H1 (cell line): ENCODE measurements at places on chromosomes 5 and 9.

- DNase-seq, result no peak
Measured at GRCh38 chr5:33319151-33319550, 121.6 kb upstream of the TARS1 start.

- no peak for DNase-seq
Measured at GRCh38 chr9:77954013-77954665, 77.5 kb downstream of the GNAQ start.

DNA sequence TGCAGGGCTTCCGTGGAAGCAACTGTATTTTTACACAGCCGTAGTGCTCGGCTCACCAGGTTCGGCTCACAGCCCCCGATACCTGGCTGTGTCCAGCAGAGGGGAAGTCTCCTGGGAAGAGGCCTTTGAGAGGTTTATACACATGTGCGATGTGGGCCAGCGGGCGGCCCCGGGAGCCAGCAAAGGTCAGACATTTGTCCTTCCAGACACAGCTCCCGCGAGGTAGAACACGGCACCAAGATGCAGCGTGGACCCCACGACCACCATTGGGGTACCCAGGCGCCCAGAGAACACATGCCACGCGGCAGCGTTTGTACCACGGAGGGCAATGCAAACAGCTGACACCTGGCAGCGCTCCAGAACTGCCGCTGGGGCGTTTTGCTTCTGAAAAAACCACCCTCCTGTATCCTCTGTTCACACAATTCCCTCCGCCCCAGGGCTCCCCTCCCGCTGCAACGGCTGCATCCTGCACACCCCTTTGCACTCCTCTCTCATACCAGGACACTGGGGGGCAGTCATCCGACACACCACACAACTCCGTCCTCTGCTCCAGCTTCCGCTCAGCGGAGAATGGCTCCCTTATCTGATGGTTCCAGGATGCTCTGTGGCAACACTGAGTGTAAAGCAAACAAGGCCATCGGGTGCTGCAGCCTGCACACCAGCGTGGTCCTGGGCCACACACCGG lies 235.3 kb downstream of the SYK start:
- peak; percentile 80 for DNase-seq

- no peak for DNase-seq
Measured at GRCh38 chr9:138096519-138096845, 218.9 kb downstream of the CACNA1B start.

DNA sequence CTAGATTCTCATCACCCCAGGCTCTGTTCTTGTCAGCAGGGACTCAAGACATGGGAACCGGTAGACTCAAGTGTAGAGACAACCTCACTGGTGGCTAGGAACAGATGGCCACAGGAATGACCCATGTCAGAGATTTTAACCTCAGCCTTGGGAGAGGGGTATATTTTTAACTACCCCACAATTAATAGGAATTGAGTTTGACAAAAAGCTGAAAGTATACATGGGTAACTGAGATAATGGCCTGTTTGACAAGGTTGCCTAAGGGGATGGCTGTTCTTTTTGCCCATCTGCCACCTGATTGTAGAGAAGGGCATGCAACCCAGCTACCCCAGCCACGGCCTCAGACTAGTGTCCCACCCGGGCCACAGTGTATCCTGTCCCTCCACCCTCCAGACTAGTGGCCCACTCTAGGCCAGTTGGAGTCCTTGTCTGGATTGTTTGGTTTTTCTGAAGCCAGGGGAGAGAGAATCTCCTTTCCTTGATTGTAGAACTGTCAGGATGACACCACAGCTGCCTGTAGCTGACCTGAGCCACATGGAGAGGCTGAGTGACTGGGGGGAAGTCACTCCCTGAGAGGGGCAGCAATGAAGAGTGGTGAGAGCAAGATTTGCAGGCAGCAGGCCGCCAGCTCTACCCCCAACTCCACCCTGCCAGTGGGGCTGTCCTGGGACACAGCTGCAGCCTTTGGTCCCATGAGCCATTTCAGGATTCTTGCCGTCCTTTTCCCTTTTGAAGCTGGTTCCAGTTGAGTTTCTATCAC lies 14.6 kb upstream of the ANGPTL2 start:
- DNase-seq, result no peak

GRCh38 chr9:78218890-78219289 lies 17.0 kb upstream of the CEP78 start:
- DNase-seq, result no peak

GRCh38 chr5:20367178-20367577 lies 379.2 kb upstream of the CDH18 start:
- DNase-seq, result no peak

DNA sequence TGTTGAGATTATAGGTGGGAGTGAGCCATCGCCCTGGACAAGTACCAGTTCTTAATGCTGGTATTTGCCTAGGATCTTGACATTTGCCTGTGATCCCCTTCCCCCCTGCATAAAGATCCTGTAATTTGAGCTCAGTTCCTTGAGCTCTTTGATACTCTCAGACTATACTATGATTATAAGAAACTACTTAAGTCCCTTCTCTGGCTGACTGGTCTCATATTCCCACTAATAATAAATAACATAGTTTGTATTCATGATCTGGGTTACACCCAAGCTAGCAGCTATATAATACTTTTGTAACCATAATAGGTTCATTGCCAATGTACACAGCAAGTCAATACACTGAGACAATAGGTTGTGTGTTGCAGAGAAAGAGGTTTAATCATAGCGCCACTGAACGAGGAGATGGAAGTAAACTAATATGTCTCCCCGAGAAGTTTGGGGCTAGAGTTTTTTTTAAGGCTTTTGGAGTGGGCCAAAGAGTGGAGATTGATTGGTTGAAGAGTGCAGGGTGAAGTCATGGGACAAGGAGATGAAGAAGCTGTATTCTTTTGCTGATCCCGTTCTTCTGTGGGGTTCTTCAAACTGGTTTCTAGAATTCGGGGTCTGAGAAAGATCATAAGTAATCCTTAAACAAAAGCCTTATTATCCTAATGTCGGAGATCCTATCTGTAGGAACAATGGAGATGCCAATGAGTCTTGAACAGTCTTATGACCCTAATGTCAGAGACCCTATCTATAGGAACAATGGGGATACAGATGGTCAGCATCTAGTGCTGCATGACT lies 20.7 kb upstream of the SHOC1 start:
- no peak for DNase-seq

DNA sequence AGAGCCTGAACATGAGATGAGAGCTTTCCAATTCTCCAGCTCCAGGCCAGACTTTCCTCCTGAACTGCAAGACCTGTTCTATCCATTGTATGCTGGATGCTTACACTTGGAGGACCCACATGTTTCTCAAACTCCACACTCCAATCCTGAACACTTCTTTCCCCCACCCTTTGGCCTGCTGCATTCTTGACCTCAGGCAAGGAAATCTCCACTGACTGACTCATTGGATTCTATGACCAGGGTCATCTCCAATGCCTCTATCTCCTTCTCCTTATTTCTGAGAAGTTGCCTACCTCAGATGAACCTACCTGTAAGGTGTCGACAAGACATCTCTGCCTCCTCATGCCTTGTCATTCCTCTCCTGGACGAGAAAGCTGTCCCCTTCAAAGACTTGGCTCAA lies 153.6 kb downstream of the CRB2 start:
- DNase-seq, result no peak

DNA sequence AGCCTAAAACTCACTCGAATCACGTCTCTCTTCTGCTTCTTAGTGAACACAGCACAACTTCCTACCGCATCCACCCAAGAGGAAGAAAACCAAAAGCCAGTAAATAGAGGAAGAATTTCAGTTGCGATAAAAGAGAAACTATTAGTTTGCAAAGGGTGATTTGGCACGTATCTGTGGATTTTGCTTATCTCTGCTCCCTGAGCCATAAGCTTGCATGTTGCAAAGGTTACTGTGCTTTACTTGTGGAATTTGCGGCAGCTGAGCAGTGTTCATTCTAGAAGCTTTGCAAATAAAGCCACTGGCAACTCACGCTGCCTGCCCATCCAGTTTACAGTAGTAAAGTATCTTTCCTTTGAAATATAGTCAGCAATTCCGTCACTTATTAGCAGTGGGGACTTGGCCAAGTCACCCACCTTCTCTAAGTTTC lies 149.0 kb upstream of the PCA3 start:
- no peak for DNase-seq

- no peak for DNase-seq
Measured at GRCh38 chr5:124463851-124464250, 282.6 kb downstream of the ZNF608 start.

GRCh38 chr9:133518200-133518599 lies 6.6 kb downstream of the MYMK start:
- no peak for DNase-seq

GRCh38 chr5:122947372-122947771 lies 89.2 kb downstream of the PPIC start:
- DNase-seq, result no peak

GRCh38 chr5:34534523-34535103 lies 121.5 kb upstream of the RAI14 start:
- DNase-seq, result no peak

DNA sequence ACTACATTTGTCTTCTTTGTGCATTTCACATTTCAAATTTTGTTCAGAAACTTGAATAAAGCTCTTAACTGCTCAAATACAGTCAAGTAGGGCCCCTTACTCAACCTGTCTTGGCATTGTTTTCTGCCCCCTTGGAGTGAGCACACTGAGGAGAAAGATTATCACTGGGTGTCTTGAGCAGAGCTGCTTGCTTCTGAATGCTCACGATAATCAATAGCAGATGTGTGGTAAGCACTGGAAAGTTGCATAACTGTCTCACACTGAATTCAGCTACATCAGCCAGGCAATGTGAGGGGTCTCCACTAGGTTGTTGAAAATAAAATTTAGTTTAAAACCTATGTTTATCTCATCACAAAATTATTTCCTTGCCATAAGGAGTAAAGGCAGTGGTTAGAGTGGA lies 7.8 kb upstream of the TNFAIP8 start:
- DNase-seq, result no peak

DNA sequence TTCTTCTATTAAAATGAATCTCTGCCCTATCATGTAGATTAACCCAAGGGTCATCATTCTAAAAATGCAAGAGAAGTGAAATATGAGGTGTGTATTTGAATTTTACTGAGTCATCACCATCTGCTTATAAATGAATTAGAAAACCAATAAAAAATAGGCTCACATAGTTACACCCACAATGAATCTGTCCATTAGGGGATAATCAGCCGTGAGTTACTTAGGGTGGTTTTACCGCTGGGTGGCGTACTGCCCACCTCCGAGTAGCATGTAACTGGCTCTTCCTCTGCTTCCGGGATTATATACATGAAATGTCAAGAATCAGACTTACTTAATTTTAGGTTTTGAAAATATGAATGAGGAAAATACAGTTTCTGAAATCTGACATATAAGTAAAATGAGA lies 332.9 kb upstream of the CCNG1 start:
- peak; percentile 67 for DNase-seq

DNA sequence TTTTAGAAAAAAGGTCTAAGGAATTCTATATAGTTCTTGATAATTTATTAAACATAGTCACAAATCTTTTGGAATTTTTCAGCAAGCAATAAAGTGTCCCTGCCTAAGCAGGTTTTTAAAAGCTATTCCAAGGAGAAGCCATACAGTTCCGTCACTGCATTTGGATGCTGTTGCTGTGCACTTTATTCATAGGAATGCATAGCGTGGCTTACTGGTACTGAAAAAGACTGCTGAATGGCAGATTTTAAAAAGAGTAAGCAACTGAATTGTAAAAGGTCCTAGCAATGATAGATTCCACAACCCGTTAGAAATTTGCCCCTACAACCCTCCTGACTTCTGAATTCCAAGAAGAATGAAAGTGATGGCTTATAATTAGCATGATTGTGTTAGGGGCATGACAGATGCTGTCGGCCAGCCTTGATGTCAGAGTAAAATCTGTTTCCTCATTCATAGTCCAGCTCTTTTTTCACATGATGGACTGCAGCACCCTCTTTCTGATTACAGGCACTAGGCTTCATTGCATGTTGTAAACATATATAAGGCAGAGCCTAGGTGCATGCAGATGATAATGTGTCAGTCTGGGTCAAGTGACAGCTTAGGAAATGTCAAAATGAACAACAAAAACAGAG lies 227.0 kb downstream of the PDE4D start:
- DNase-seq, result no peak

DNA sequence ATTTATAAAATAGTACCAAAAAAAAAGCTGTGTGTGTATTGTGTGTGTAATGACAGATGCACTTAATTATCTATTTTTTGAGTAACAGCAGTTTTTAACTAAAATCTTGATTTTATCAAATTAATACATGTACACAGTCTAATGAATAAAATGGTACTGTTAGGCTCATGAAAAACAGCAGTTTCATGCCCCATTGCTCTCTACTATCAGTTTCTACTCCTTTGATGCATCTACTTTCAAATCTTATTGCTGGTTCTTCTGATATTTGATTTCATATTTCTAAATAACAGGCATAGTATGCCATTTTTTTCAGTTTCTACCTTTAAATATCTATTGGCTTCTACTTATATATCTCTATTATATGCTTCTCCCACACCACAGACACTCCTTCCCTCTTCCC lies 117.4 kb downstream of the CCDC171 start:
- DNase-seq, result no peak

- no peak for DNase-seq
Measured at GRCh38 chr9:96047741-96048103, 172.2 kb downstream of the ERCC6L2 start.
